GM04503 (cell line): ENCODE measurements at places on chromosomes 12 and 14.

GRCh38 chr14:68564191-68564825 lies 228.6 kb downstream of the ZFP36L1 start:
- DNase-seq: no peak

GRCh38 chr12:64691795-64692583 lies 67.2 kb downstream of the GNS start:
- DNase-seq: no peak

DNA sequence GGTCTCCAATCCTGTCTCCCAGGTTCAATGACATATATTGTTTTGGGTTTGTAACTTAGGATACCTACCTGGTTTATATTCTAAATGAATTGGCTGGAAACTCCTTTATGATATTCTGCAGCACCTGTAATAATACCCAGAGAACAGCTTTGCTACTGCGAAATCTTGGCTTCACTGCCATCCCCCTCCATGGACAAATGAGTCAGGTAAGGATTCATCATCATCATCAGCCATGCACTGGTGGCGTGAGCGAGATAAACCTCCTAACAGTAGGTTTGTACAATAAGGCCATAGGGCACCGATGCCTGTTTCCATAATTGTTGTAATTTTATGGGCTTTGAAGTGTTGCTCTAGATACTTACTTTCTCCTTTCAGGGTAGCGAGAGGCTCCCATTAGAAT lies 10.7 kb downstream of the DDX47 start:
- DNase-seq: no peak

DNA sequence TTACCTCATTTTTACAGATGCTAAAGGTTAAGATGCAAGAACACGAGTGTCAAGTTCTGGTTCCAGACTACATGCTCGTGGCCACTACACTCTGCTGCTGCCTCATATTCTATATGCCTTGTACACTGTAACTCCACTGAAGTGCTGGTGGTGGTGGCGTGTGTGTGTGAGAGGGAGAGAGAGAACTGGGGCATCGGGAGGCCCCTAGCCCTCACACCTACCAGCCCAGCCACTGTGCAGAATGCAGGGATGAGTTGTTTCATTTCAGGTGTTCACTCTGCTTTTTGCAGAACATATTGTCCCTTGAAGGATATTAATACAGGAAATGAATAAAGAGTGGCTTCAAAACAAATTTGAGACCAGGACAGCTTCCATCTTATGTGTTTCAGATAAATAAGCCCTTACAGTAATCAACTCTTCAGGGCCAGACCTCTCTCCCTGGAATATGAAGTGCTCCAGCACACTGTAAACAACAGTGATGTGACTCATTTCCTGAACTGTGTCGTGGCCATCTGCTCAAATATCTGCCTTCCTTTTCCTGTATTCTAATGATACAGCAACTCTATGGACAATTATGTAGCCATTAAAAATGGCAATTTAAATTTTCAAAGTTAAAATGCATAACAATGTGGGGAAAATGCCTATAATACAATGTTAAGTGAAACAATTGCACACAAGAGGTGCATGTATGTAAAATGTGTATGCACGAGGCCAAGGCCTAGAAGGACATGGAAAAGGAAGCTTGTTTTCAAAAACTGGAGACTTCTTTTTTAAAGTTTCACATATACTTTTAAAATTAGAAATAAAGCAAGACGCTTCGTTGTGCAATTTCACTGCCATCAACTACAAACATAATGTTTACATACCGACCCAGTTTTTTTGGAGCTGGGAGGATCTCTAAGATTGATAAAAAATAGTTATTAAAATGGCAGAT lies 215.4 kb downstream of the PELI2 start:
- no peak for DNase-seq

- peak; percentile 51 for DNase-seq
Observed at GRCh38 chr12:91109148-91109564, 2.1 kb downstream of the LUM start.

GRCh38 chr12:53670308-53670707 lies 5.6 kb downstream of the ATP5MC2 start:
- no peak for DNase-seq

- DNase-seq: no peak
Observed at GRCh38 chr12:41510470-41510869, 322.4 kb downstream of the PDZRN4 start.
